ENCODE measurements at places on chromosomes 11 and 22. TPM values are rescaled to one million over a fixed set of nuclear protein-coding genes. Genes with fewer than 3 reads are reported as not detected.
A peak's percentile ranks its signal among the peaks of the same experiment; 100 is the strongest.

DNA sequence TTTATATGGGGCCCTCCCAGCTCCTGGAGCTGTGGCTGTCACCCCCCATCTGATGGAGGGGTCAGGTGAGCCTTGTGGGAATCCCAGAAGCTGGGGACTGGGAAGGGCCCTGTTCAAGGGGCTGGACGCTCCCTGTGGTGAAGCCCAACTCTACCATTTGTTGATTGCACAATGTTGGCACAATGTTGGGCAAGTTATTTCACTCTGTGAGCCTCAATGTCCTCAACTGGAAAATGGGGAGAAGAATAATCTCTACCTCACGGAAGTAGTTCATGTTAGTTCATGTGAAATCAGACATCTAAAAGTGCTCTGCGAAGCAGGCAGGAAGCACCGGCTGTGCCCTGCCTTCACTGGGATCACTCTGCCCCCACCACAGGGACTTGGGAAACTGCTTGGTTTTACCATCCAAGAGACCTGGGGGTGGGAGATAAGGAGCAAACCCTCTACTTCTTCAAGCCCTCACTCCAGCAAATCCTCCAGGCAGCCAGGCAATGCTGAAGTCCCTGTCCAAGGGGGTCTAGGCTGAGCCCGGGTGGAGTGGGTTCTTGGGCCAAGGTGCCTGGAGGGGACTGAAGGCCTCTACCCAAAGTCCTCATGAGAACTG, 715 bp upstream of the PRR5 start:
- H3K27ac ChIP-seq = peak overlapping the region; percentile 27
- no peaks in the 10 kb centered on the region for H3K27me3 ChIP-seq
- H3K4me3 ChIP-seq = no peak overlapping the region
- H3K36me3 ChIP-seq = no peaks in the 10 kb centered on the region
- no peak for DNase-seq

GRCh38 chr22:34296461-34296860, 376.2 kb upstream of the LARGE1 start:
- H3K36me3 ChIP-seq = no peaks in the 10 kb centered on the region
- H3K4me1 ChIP-seq = no peaks in the 10 kb centered on the region
- H3K27ac ChIP-seq = no peak overlapping the region

DNA sequence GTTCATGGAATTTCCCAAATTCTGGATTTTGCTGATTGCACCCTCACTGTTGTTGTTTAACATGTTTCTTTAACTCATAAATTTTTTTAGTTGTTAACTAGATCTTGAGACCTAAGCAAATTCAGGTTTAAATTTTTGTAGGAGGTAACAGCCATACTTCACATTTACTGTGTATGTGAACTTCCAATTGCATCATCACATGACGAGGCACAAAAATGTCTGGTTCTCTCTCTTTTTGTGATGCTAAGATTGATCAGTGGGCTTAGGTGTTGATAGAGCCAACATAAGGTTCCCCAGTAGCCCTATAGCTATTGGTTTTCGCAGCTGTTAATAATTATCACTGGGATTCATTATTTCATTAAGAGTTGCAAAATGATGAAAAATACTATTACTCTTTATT, 277.5 kb downstream of the TMEM135 start:
- H3K27me3 ChIP-seq = no peaks in the 10 kb centered on the region
- DNase-seq = no peak
- no peak overlapping the region for H3K4me3 ChIP-seq
- no peaks in the 10 kb centered on the region for H3K4me1 ChIP-seq

DNA sequence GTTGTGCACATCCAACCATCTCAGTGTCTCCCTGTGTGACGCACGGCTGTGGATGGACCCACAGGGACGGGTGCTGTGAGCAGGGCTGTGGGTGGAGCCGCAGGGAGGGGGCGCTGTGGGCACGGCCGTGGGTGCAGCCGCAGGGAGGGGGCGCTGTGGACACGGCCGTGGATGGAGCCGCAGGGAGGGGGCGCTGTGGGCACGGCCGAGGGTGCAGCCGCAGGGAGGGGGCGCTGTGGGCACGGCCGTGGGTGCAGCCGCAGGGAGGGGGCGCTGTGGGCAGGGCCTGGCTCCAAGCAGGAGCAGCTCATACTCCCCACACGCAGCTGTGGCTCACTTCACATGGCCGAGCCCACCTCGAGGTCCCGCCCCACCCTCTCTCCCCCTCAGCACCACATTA, 6.0 kb upstream of the MAPK11 start:
- H3K36me3 ChIP-seq = peaks cover 4% of the 10 kb centered on the region
- H3K27ac ChIP-seq = no peak overlapping the region
- peaks cover 2% of the 10 kb centered on the region for H3K4me1 ChIP-seq
- H3K27me3 ChIP-seq = no peaks in the 10 kb centered on the region
- no peak overlapping the region for H3K4me3 ChIP-seq

- no peak overlapping the region for H3K27ac ChIP-seq
- H3K4me3 ChIP-seq = no peak overlapping the region
- no peaks in the 10 kb centered on the region for H3K36me3 ChIP-seq
Measured at GRCh38 chr11:65008016-65008415, 5.9 kb upstream of the ARL2 start.

- H3K36me3 ChIP-seq = no peaks in the 10 kb centered on the region
- H3K27me3 ChIP-seq = no peaks in the 10 kb centered on the region
- no peaks in the 10 kb centered on the region for H3K4me1 ChIP-seq
- no peak for DNase-seq
- no peak overlapping the region for H3K27ac ChIP-seq
Measured at GRCh38 chr22:49488943-49489342, 338.7 kb downstream of the BRD1 start.

GRCh38 chr11:66710384-66710930, 18.6 kb downstream of the SPTBN2 start:
- no peak overlapping the region for H3K27ac ChIP-seq
- no peak overlapping the region for H3K4me3 ChIP-seq
- no peaks in the 10 kb centered on the region for H3K4me1 ChIP-seq
- no peaks in the 10 kb centered on the region for H3K36me3 ChIP-seq

DNA sequence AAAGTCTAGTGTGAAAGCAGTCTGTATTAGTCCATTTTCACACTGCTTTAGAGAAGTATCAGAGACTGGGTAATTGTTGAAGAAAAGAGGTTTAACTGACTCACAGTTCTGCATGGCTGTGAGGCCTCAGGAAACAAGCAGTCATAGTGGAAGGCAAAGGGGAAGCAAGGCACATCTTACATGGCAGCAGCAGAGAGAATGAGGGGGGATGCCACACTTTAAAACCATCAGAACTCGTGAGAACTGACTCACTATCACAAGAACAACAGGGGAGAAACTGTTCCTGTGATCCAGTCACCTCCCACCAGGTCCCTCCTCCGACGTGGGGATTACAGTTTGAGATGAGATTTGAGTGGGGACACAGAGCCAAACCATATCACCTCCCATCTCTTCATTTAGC, 13.8 kb upstream of the TUBA8 start:
- no peak overlapping the region for H3K27ac ChIP-seq
- DNase-seq = no peak
- H3K4me1 ChIP-seq = no peaks in the 10 kb centered on the region
- no peaks in the 10 kb centered on the region for H3K36me3 ChIP-seq

- no peaks in the 10 kb centered on the region for H3K27me3 ChIP-seq
- no peaks in the 10 kb centered on the region for H3K36me3 ChIP-seq
- DNase-seq = no peak
- H3K4me3 ChIP-seq = no peak overlapping the region
- no peak overlapping the region for H3K27ac ChIP-seq
Measured at GRCh38 chr11:26626346-26626745, 54.3 kb upstream of the MUC15 start.

- peaks cover 3% of the 10 kb centered on the region for H3K4me1 ChIP-seq
- H3K27me3 ChIP-seq = no peaks in the 10 kb centered on the region
- no peaks in the 10 kb centered on the region for H3K36me3 ChIP-seq
- H3K27ac ChIP-seq = no peak overlapping the region
Measured at GRCh38 chr11:6927030-6927617, 898 bp downstream of the ZNF215 start.

DNA sequence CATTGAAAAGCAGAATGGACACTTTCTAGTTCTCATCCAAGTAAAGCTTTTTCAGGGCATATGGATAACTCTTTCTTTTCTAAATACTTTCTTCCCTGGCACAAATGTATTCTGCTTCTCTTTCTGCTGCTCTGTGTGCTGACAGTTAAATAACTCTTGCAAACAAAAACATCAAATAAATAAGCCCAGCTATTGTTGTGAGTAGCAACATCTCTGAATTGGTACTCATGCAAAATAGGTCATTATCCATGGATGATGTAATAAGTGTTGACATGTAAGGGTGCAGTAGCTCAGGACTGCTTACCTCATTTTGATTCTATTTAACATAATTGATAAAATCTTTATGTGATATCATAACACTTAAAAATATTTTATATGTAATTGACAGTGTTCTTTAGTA, 164.3 kb downstream of the MSANTD4 start:
- no peak overlapping the region for H3K4me3 ChIP-seq
- H3K27me3 ChIP-seq = no peaks in the 10 kb centered on the region
- H3K4me1 ChIP-seq = no peaks in the 10 kb centered on the region
- no peak for DNase-seq

- H3K36me3 ChIP-seq = no peaks in the 10 kb centered on the region
- no peaks in the 10 kb centered on the region for H3K4me1 ChIP-seq
- no peaks in the 10 kb centered on the region for H3K27me3 ChIP-seq
- H3K4me3 ChIP-seq = no peak overlapping the region
- H3K27ac ChIP-seq = no peak overlapping the region
- no peak for DNase-seq
Measured at GRCh38 chr11:69317401-69318092, 23.6 kb downstream of the MYEOV start.

GRCh38 chr22:30079952-30080533, at the start of gene HORMAD2:
Gene HORMAD2 (plus strand): TSS chr22:30080464. CDS start chr22:30093953, 13,489 bp downstream.
- no peak within 1 kb of the TSS for H3K27ac ChIP-seq
- no peak within 1 kb of the TSS for H3K4me3 ChIP-seq
- H3K36me3 ChIP-seq = no peaks in the 10 kb centered on the region
- no peaks in the 10 kb centered on the region for H3K27me3 ChIP-seq
- no peaks in the 10 kb centered on the region for H3K4me1 ChIP-seq

DNA sequence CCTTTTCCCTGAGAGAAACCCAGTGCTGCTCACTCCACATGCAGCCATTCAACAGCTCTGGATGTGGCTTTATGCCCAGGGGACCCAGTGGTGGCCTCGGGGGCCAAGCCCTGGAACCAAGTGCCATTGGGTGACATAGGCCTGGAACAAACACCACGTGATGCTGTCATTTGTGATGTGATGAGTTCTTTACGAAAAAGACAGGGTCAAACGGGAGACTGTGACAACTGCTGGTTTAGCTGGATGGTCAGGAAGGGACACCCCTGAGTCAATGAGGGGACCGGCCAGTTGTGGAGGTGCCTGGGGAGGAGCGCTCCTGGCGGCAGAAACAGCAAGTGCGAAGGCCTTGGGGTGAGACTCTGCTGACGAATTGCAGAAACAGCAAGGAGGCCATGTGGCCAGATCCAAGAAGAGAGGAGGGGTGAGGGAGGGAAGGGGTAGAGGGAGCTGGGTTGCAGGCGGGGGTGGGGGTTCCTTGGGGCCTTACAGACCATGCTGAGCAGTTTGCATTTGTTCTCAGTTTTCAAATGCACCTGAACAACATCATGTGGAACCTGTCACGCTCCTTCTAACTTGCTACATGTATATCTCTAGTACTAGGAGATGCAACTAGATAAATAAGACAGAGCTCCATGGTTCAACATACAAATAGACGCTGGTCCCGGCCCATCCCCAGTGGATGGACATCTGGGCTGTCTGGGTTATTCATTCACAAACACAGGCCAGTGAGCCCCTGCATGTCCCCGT, 56.1 kb downstream of the IGLL5 start:
- no peaks in the 10 kb centered on the region for H3K36me3 ChIP-seq
- no peak overlapping the region for H3K27ac ChIP-seq
- no peak for DNase-seq
- H3K4me3 ChIP-seq = no peak overlapping the region
- no peaks in the 10 kb centered on the region for H3K27me3 ChIP-seq

- no peaks in the 10 kb centered on the region for H3K27me3 ChIP-seq
- H3K4me1 ChIP-seq = no peaks in the 10 kb centered on the region
- H3K4me3 ChIP-seq = no peak overlapping the region
- DNase-seq = no peak
- no peaks in the 10 kb centered on the region for H3K36me3 ChIP-seq
Measured at GRCh38 chr11:12278766-12279671, 98.4 kb upstream of the PARVA start.

- H3K27ac ChIP-seq = peak overlapping the region; percentile 29
- H3K4me3 ChIP-seq = no peak overlapping the region
- no peaks in the 10 kb centered on the region for H3K36me3 ChIP-seq
- no peaks in the 10 kb centered on the region for H3K27me3 ChIP-seq
- no peak for DNase-seq
- H3K4me1 ChIP-seq = peaks cover 44% of the 10 kb centered on the region
Measured at GRCh38 chr22:45549762-45550378, 47.2 kb downstream of the FBLN1 start.

The MOV10L1 gene
- 6.3 TPM for total RNA-seq

The RAG1 gene
- total RNA-seq = 0.34 TPM

The OR4X1 gene
- total RNA-seq = not detected

The NRXN2 gene
- total RNA-seq = 11.2 TPM

The F2 gene
- 0.37 TPM for total RNA-seq

The MYOD1 gene
- not detected for total RNA-seq

The GDPD4 gene
- total RNA-seq = not detected

The PANX2 gene
- total RNA-seq = 2.3 TPM

The MMP13 gene
- not detected for total RNA-seq

The OR2D2 gene
- total RNA-seq = not detected
